ENCODE measurements at places on chromosomes 13 and 19. TPM values are rescaled to one million over a fixed set of nuclear protein-coding genes. Genes with fewer than 3 reads are reported as not detected.

DNA sequence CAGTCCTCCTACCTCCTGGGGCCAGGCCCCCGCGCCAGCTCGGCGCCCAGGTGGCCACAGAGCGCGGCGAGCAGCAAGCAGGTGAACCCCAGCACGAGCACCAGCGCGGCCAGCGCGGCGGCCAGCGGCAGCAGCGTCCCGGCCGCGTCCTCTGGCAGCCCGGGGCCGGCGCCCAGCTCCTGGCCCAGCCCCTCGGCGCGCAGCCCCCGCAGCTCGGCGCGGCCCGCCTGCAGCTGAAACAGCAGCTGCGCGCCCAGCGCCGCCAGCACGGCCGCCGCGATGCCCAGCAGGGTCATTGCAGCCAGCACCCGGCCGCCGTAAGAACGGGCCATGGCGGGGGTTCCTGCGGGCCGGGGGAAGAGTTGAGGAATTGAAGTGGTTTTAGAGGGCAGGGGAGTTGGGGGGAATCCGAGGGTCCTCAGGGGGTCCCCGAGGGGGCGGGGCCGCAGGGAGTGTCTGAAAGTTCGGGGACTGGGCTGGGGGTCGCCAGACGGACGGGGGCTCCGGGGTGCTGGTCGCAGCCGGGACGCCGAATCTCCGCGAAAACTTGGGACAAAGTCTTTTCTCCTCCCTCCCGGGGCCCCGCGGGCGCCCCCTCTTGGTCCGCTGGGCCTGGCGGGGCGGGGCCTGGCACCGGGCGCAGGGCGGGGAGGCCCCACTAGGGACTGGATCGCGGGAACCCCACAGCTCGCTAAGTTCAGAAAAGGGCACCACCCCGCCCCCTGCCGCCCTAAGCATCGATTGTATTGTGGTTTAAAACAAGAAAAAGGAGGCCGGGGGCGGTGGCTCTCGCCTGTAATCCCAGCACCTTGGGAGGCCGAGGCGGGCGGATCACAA, at the start of gene TMEM221:
Gene TMEM221, minus strand, starts transcription at position 538 of the 837 bp plus-strand sequence. Its CDS starts 206 bp downstream, at position 332.
- peak; percentile 68 for DNase-seq

DNA sequence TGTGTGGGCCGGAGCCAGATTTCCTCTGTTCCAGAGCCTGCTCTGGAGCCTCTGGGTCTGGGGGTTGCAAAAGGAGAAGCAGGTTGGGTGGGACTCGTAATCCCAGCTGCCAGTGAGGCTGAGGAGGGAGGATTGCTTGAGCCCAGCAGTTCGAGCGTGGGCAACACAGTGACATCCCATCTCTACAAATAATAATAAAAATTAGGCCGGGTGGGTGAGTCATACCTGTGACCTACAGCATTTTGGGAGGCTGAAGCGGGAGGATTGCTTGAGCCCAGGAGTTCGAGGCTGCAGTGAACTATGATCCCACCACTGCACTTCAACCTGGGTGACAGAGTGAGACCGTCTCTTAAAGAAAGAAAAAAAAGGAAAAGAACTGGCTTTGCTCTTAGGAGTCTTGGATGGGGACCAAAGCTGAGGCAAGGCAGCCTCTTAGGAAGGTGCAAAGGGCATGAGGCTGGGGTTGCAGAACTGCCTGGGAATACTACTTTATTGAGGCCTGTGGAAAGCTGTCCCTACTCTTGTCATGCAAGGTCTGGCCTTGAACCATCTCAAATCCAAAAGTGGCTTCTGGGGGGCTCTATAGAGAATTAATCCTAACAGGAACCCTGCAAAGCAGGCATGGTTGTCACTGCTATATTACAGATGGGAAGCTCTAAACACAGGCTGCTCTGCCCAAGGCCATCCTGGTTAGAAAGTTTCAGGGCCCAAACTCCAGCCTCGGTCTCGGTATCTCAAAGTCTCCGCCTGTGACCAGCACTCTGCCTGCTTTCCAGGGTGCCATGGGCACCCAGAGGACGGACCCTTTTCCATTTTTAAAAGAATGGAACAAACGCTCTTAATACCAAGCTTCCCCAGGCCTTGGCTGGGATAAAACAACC, 880 bp upstream of the C19orf12 start:
- DNase-seq, result peak; percentile 56

DNA sequence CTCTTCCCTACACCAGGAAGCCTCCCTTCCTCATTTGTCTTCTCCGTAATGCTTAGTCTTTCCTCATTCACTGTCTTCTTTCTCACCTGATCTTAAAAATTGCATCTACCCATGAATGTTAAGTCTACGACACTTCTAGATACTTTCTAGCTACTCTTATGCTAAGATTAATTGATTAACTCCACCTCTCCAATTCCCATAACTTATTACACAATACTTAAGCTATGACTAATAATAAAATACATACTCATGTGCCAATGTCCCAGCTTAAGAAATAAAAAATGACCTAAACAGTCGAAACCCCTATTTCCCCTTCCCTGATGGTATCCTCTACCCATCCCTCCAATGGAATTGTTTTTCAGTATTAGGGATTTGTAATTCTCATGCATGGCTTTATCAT, 22.8 kb upstream of the ZNF527 start:
- no peak for DNase-seq

DNA sequence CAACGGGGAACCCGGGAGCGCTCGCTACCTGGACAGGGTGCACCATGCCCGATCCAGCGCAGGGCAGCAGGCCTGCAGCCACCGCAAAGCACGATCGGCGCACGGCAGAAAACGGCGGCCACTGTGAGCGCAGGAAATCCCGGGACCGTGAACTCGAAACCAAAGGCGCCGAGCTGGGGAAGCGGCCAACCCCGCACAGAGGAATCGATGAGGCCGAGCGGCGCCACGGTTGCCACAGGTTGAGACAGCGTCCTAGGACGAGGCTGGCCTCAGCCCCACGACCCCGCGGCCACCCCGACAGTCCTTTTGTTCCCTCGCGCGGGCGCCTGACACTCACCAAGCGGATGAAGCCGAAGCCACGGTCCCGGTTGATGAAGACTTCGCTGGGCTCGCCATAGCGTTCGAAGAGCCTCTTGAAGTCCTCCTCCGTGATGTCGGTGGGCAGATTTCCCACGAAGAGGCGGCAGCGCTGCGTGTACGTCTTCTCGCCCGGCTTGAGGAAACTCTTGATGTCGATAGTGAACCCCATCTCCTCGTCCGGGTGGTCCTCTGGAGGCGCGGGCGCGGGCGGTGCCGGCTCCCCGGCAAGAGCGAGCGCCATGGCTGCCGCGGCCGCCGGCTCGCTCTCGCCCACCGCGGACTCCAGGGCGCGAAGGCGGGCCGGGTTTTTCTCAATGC, 557 bp downstream of the PSPC1 start:
- peak; percentile 77 for DNase-seq

Gene KASH5
- total RNA-seq, result 0.52 TPM

Gene ZNF222
- 1.7 TPM for total RNA-seq

DNA sequence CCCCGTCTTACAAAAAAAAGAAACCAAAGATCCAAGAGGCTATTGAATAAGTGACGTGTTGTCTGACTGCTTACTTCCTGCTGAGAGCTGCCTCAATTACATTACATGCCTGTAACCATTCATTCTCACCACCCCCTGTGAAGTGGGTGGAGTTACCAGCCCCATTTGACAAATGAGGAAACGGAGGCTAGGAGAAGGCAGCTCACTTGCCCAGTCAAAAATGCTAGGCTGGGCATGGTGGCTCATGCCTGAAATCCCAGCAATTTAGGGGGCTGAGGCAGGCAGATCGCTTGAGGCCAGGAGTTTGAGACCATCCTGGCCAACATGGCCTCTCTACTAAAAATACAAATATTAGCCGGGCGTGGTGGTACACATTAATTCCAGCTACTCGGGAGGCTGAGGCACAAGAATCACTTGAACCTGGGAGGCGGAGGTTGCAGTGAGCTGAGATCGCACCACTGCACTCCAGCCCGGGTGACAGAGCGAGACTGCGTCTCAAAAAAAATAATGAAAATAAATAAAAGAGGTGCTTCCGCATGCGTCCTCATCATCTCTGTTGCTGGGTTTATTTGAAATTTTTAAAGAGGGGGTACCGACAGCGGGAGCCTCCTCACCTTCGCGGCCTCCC, 499 bp downstream of the LSM7 start:
- DNase-seq, result peak; percentile 93

GRCh38 chr19:2083174-2083854, 12.8 kb downstream of the MOB3A start:
- peak; percentile 78 for DNase-seq

- peak; percentile 72 for DNase-seq
Observed at GRCh38 chr19:4206818-4207484, 22.4 kb upstream of the EBI3 start.

- peak; percentile 72 for DNase-seq
Observed at GRCh38 chr13:27379694-27380641, 44.5 kb upstream of the GTF3A start.

DNA sequence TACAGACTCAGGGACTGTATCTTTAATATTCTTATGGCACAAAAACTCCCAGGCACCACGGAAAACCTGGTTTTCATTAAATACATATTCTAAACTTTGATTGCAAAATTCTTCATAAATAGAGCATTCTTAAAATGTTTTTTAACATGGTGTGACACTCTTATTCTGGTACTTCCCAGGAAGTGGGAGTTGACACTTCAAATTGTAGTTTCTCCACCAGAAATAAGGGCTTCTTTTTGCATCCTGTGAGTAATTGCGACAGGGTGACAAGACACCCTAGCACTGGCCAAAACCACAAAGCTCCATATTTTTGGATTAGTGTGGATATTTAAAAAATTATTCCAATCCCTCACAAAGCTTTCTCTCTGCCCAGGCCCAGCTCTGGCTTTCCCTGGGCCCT, 43.6 kb upstream of the MTIF3 start:
- DNase-seq, result no peak

DNA sequence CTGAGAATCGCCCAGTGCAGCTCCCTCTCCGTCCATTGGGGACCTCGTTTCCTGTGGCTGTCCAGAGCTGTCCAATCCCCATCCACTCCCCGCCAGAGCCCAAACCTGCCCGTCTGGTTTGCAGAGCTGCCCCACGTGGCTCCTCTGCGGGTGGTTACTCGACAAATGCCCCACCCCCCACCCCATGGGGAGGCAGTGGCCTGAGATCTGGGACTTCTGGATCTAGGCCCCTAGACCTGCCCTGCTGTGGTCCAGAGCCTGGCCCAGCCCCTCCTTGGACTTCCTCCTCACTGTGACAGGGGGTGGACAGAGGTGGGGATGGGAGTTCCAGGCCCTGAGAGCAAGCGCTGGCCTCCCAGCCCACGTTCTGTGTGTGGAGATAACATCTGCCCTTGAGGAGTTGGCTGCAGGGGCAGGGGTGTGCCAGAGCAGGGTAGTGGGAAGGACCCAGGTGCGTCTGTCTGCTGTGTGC, 29.1 kb downstream of the PAK4 start:
- DNase-seq, result no peak

Gene SEMA6B
- not detected for total RNA-seq

Gene IRGC
- not detected for total RNA-seq

DNA sequence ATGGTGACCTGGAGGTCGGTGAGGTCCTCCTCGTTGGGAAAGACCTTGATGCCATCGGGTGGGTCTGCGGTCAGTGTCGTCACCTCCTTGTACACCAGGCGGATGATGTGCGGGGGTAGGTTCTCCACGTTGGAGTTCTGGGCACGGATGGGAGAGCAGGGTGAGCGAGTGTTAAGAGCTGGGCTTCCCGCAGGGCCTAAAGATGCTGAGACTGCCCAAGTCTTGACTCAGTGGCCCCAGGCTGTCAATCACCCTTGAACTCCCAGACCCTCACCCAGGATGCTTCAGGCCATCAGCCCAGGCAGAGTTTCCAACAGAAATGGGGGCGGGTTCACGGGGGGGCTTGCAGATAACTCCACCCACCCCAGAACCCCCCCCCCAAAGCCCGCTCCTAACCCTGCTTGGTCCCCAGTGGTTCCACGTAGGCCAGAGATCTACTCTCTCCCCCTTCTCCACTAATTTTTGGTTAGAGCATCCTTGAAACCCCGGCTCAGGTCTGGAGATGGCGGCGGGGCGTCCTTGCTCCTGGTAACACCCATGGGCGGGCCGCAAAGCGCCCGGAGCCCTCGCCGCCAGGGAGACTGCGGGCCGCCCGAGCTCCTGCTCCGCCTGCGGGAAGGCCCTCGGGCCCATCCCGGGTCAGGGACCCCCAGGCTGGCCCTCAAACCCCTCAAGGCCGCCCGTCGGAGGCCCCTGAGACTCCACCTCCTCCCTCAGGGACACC, 600 bp downstream of the UBE2S start:
- DNase-seq, result peak; percentile 75

GRCh38 chr13:30804474-30804873, 69.1 kb downstream of the ALOX5AP start:
- peak; percentile 31 for DNase-seq

Gene TEX29
- total RNA-seq, result not detected

DNA sequence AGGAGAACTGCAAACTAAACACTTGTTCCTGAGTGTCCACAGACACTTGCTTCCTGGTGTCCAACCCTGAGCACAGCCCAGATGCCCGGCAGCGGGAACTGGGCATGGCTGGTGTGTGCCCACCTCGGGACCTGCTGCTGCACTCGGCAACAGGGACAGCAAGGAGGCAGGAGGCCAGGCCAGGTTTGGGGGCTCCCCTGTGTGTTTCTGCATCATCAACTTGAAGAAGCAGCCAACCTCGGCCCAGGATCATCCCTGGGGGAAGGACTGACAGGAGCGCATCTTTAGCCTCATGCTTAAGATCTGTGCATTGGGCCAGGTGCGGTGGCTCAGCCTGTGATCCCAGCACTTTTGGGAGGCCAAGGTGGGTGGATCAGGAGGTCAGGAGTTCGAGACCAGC, 35.1 kb upstream of the LDLR start:
- no peak for DNase-seq

GRCh38 chr13:110422913-110423688, 116.0 kb downstream of the COL4A2 start:
- DNase-seq, result no peak

- DNase-seq, result peak; percentile 83
Observed at GRCh38 chr13:30466358-30466714, 600 bp upstream of the HMGB1 start.

GRCh38 chr19:13410946-13411345, 95.3 kb downstream of the CACNA1A start:
- no peak for DNase-seq

GRCh38 chr13:47413112-47413511, 516.3 kb upstream of the HTR2A start:
- no peak for DNase-seq

GRCh38 chr13:110421061-110421460, 114.0 kb downstream of the COL4A2 start:
- no peak for DNase-seq

DNA sequence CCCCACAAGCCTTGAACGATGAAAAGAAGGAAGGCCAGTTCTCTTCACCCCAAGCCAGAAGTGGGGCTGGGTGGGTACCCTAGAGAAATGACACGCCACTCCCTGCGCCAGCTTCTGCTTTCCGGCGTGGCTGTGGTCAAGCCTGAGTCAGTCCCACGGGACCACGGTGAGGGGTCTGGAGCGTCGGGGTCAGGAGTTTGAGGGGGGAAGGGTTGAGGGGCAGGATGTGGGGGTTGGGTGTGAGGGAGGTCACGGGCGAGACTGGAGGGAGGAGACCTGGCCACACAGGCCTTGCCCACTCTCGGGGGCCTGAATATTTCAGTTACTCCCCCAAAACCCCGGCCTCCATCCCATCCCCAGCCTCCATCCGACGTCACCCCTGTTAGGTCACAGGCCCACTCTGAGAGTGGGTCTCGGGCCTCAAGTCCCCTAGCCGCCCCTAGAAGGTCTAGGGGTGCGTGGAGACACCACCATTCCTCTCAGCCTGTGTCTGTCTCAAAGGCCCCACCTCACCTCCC, 500 bp upstream of the IFI30 start:
- peak; percentile 56 for DNase-seq

Gene ZNF761
- 21.8 TPM for total RNA-seq

Measured in Karpas-422 (cell line).